ENCODE measurements at places on chromosomes 1 and 21. TPM values are rescaled to one million over a fixed set of nuclear protein-coding genes. Genes with fewer than 3 reads are reported as not detected.

CFAP410 gene
- total RNA-seq: 27.8 TPM

HHAT gene
- 31.6 TPM for total RNA-seq

RAB29 gene
- total RNA-seq: 23.9 TPM

NECAP2 gene
- 61.2 TPM for total RNA-seq

SLC22A15 gene
- 10.1 TPM for total RNA-seq

Data from breast epithelium (tissue), 4 donors.